ENCODE measurements at places on chromosomes 2 and 18. TPM values are rescaled to one million over a fixed set of nuclear protein-coding genes. Genes with fewer than 3 reads are reported as not detected.

- peaks cover 17% of the 10 kb centered on the region for H3K27me3 ChIP-seq
- no peaks in the 10 kb centered on the region for H3K4me1 ChIP-seq
- no peak for DNase-seq
- no peak overlapping the region for H3K27ac ChIP-seq
- H3K36me3 ChIP-seq: no peaks in the 10 kb centered on the region
Measured at GRCh38 chr2:235320326-235320725, 173.5 kb upstream of the AGAP1 start.

DNA sequence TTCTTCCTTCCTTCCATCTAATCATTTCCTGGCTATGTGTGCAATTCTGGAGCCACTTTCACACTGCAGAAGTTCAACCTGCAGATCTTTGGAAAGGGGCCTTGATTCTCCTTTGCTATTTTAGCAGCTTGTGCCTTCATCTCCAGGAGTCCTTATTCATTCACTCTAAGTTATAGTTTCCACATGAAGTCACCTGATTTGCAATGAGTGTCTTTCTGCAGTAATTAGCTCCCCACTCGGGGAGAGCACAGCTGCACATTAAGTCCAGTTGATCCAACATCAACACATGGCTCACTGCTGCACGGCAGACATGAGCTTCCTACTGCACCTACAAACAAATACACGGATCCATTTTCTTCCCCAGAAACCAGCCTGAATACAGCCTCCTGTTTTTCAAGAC is 323.1 kb upstream of the TNP1 start:
- no peak for DNase-seq
- no peak overlapping the region for H3K27ac ChIP-seq
- H3K4me3 ChIP-seq: no peak overlapping the region
- H3K36me3 ChIP-seq: no peaks in the 10 kb centered on the region
- H3K27me3 ChIP-seq: peaks cover 3% of the 10 kb centered on the region

CDH2 gene
- not detected for total RNA-seq

- H3K4me3 ChIP-seq: no peak overlapping the region
- H3K27ac ChIP-seq: no peak overlapping the region
- no peak for DNase-seq
- no peaks in the 10 kb centered on the region for H3K36me3 ChIP-seq
Measured at GRCh38 chr2:56671973-56672569, 488.3 kb downstream of the CCDC85A start.

DNA sequence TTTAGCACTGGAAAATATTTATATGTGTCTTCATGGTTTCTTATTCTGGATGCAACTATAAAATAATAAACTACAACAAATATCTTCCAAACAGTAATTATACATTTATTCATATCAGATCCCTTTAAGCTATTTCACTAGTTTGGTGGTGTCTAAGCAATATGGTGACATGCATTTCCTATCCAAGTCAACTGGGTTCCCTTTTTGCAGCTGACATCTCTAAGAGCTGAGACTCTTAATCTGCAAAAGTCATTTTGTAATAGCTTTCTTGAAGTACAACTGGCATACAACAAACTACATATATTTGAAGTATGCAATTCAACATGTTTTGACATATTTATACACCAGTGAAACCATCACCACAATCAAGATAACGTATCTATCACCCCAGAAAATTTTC is 59.9 kb upstream of the SLC1A4 start:
- H3K27me3 ChIP-seq: peaks cover 4% of the 10 kb centered on the region
- H3K4me1 ChIP-seq: no peaks in the 10 kb centered on the region
- H3K4me3 ChIP-seq: no peak overlapping the region
- H3K27ac ChIP-seq: no peak overlapping the region
- no peak for DNase-seq
- peaks cover 3% of the 10 kb centered on the region for H3K36me3 ChIP-seq

- peak overlapping the region; percentile 53 for H3K27ac ChIP-seq
- no peaks in the 10 kb centered on the region for H3K36me3 ChIP-seq
- no peak overlapping the region for H3K4me3 ChIP-seq
- H3K27me3 ChIP-seq: no peaks in the 10 kb centered on the region
Measured at GRCh38 chr2:234437642-234438304, 59.1 kb downstream of the ARL4C start.

DNA sequence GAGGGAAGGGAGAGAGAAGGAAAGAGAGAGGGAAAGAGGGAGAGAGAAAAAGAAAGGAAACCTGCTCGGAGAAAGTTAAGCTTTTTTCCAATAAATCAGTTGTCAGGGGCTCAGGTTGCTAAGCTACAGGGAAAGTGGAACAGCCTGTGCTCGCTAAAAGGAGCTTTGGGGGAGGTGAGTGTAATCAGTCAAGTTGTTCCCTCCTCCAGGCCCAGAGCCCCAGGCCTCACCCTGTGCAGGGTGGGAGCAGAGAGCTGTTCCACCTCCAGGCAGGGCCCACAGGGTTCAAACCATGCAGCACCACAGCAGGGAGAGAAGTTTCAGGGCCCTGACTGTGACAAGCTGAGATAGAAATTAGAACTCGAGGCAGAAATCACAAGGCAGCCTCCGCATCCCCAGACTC is 56.4 kb upstream of the PPP1CB start:
- H3K4me3 ChIP-seq: no peak overlapping the region
- H3K36me3 ChIP-seq: no peaks in the 10 kb centered on the region
- no peaks in the 10 kb centered on the region for H3K4me1 ChIP-seq
- no peak for DNase-seq
- no peak overlapping the region for H3K27ac ChIP-seq
- H3K27me3 ChIP-seq: no peaks in the 10 kb centered on the region

DNA sequence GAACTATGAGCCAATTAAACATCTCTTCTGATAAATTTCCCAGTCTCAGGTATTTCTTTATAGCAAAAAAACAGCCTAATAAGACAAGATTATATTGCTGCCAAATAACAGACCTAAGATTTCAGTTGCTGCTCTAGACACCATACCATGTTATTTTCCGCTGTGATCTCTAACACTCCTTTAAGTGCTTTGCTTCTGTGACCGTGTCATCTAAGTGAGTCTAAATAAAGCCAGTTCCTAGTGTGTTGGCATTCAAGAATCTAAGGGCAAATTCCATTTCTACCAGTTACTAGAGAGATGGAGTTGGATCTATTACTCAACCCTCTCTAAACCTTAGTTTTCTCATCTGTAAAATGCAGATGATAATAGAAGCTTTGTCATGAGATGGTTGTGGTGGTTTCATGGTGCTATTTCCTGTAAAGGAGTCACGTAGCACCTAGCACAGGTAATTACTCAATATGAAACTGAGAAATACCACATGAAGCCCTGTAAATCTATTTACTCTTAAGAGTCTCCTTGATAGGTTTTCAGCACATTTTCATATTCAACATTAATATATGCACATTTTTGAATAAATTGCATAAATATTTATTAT is 40.5 kb downstream of the SPHKAP start:
- H3K4me3 ChIP-seq: no peak overlapping the region
- H3K36me3 ChIP-seq: no peaks in the 10 kb centered on the region
- peaks cover 2% of the 10 kb centered on the region for H3K4me1 ChIP-seq
- H3K27ac ChIP-seq: no peak overlapping the region
- H3K27me3 ChIP-seq: no peaks in the 10 kb centered on the region

GRCh38 chr2:85731606-85732005 is 22.2 kb upstream of the ATOH8 start:
- H3K27ac ChIP-seq: no peak overlapping the region
- no peaks in the 10 kb centered on the region for H3K36me3 ChIP-seq
- H3K27me3 ChIP-seq: peaks cover 3% of the 10 kb centered on the region
- H3K4me1 ChIP-seq: no peaks in the 10 kb centered on the region

DNA sequence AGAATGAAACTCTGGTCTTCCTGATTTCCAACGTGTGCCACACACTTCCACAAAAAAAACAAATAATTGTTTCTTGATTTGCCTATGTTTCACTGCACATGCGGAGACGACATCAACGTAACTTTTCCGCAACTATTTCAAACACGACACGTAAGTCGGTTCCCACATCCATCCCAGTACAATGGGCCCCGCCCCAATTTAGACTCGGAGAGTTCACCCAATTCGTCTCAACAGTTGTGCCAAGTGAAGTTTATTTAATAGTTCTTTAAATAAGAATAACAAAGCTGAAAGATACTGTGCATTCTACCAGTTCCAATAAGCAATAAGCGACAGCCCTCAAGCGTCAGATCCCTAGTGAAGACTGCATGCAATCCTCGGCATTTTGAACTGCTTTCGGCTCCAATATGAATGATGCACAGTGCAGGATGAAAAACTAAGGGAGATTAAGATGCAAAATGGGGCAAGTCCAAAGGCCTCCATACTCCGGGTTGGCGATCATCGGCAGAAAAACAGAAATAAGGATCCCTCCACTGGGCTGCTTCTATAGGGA is 664 bp downstream of the CCT4 start:
- H3K4me3 ChIP-seq: peak overlapping the region; percentile 99
- H3K36me3 ChIP-seq: peaks cover 40% of the 10 kb centered on the region
- peak; percentile 44 for DNase-seq
- no peaks in the 10 kb centered on the region for H3K27me3 ChIP-seq

MREG gene
- 9.8 TPM for total RNA-seq

C18orf63 gene
- not detected for total RNA-seq

FAP gene
- total RNA-seq: not detected

DNA sequence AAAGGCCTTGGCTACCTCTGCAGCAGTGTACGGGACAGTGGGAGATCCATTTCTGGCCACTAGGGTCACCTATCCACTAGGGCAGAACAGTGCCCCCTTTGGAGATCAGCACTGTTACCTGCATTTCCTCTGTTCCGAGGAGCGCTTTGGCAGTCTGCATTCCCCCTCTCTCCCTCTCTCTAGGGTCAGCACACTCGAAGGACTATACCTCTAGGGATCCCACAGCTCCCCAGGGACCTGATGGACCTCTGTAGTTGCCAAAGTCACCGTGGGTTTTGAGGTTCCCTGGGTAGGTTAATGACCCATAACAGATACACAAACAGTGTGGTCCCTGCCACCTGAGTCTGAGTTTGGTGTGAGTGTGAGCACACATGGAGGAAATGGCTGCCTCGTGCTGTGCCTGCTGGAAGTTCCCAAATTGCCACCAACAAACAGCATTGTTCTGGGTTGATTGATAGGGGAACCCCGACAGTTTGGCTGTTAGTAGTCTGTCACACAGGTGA is 99.8 kb upstream of the VWC2L start:
- H3K36me3 ChIP-seq: no peaks in the 10 kb centered on the region
- H3K4me1 ChIP-seq: no peaks in the 10 kb centered on the region
- H3K4me3 ChIP-seq: no peak overlapping the region
- DNase-seq: no peak

KIAA2012 gene
- total RNA-seq: not detected

FOXD4L1 gene
- total RNA-seq: not detected

DNA sequence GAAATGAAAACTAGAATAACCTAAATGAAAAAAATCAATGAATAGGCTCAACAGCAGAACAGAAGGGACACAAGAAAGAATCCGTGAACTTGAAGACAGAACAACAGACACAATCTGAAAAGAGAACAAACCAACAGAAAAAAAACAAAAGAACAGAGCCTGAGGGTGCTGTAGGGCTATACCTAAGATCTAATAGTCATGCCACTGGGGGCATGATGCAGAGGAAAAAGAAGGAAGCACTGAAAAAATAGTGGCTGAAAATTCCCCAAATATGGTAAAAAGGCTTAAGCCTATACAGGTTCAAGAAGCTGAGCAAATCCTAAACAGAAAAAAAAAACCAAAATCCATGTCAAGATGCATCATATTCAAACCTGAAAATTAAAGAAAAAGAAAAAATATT is 50.3 kb downstream of the KANSL3 start:
- H3K4me1 ChIP-seq: no peaks in the 10 kb centered on the region
- no peak overlapping the region for H3K4me3 ChIP-seq
- peaks cover 24% of the 10 kb centered on the region for H3K36me3 ChIP-seq
- no peak overlapping the region for H3K27ac ChIP-seq
- DNase-seq: no peak

TNFAIP6 gene
- not detected for total RNA-seq
